Stimulated activated CD4-positive, alpha-beta T cell treated with anti-CD3 and anti-CD28 coated beads, Interleukin-15, amount 100 ng/mL, for 1 hour (primary cell): ENCODE measurements at places on chromosomes 2 and 18.

DNA sequence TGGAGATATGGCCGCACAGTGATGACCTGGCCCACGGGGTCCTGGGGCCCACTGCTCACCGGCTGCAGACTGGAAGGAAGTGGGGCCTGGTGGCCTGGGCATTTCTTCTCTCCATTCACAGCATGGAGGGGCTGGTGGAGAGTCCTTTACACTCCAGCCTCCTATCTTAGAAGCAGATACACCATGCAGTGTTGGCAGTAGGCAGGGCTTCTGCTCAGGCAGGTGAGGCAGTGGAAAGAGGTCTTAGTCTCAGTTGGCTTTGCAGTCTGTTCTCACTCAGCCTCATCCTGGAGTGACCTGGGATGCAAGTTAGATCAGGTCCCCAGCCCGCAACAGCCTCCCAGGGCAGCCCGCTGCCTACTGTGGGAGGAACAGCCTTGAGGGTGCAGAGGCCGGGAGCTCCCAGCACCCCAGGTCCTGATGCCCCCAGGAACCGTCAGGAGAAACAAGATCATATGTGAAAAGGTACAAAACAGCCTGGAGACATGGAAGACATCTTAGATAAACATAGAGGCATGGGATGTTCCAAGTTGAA, 45.8 kb upstream of the OTOS start:
- no peak for DNase-seq

- DNase-seq: no peak
These were observed 37.8 kb upstream of the FAM110C start for GRCh38 chr2:84121-84520.

DNA sequence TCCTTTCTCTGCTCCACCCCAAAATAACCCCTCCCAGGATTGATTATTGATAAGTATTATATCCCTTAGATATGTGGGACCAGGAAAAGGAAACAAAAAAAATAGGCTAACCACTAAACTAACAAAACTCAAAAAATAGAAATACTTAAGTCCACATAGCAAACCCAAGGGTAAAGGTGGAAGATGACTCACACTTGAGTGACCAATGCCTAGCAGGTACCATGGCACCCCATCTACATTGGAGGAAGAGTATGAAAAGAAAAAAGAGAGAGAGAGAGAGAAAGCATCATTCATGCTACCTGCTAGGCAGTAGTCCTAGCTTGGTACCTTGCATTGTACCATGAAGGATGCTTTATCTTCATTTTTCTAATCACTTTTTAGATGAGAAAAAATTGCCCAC, 6.3 kb downstream of the EXOC6B start:
- no peak for DNase-seq

DNA sequence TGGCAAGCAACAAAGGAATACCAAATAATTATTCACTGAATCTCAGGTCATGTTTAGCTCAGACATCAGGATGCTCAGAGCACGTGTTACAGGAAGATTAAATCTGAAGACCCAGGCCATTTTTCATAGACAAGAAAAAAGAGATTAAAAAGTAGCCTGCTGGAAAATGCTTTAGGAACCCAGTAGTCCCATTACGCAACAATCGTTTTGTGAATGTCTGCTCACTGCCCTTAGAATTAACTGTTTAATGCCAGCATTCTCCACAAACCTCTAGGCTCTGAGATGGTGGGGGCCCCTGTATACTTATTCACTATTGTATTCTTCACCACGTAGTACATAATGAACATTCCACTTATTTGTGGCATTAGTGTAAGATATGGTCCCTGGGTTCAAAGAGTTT, 154.6 kb upstream of the NYAP2 start:
- no peak for DNase-seq

DNA sequence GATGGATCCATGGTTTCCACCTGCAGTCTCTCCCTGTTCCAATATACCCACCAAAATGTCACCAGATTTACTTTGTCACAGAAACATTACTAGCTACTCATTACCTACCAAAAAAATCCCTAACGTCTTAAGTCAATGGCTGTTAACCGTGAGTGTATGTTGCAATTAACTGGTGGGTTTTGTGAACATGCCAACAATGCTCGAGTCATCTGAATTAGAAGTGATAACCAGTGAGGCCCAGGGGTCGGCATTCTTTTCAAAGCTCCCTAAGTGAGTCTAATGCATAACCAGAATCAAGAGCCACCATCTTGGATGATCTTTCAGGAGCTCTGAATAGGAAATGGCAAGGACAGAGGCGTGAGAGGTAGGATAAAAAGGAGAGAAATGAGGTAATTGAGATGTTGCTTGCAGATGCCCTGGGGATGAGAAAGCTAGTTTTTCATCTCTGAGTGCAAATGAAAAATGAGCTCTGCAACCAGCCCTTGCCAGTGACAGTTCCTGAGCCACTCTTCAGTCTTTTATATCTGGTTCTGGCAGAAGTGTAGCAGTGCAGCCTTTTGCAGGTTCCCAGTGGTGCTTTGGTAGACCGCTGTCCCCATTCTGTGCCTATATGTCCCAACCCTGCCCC, 130.0 kb upstream of the RND3 start:
- no peak for DNase-seq

DNA sequence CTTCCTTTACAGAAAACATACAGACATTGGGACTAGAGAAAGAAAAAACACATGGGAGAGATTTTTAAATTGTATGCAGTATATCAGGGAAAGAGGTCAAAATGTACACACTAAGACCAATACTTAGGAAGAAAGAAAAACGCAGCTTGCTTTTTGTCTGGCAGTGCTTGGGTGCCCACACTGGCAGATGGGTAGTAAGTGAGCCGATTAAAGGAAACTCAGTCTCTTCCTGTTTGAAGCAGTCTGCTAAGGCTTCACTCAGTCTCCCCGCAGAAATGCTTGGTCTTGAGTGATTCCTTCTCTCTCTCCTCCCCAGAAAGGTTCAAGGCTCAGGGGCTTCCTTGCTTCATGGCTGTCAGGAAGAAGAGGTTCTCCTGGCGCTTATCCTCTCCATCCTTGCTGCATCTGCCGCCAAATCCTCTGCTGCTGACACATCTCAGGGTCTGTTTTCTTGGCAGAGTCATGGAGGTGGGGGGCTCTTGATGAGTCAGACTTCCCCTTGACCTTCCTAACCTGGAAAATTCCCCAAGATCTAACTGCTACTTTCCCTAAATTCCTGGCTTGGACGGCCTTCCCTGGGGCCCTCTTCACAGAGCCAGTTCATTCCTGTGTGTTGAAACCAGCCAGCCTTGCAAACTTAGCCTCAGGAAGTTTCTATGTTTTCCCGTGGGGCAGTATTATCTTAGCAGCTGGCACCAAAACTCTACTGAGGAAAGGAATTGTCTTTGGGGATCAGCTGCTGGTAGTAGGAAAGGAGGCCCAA, 10.5 kb upstream of the TMSB10 start:
- no peak for DNase-seq

- DNase-seq: no peak
These were observed 119.9 kb upstream of the NDUFV2 start for GRCh38 chr18:8982416-8983183.

- no peak for DNase-seq
These were observed 489.4 kb downstream of the LRP1B start for GRCh38 chr2:141641462-141641861.

DNA sequence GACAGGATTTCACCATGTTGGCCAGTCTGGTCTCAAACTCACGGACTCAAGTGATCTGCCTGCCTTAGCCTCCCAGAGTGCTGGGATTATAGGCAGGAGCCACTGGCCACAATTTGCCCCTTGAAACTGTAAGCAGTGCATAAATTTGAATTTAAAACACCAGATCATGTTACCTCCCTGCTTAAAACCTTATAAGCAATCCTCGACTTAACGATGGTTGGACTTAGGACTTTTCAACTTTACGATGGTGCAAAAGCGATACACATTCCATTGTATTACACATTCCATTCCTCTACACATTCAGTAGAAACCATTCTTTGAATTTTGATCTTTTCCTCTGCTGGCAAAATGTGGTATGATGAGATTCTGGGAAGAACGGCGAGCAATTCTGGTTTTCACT, 23.2 kb upstream of the EFR3B start:
- DNase-seq: no peak

DNA sequence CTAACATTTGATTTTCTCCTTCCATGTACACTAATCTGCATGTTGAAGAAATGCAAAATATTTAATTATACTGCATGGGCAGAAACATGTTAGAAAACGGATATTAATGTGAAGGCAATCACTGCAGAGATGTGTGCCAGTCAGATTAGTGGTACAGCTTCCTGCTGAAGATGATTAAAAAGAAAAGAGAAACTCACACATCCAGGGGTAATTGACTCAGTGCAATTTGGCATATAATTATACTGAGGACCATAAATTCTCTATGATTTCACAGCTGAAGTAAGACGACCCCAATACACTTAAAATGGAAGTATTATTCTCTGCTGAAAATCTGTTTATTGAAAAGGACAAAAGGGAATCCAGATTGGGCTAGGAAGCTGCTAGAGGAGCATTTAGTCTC, 243.4 kb downstream of the TGIF1 start:
- no peak for DNase-seq

GRCh38 chr2:219709331-219709761, 81.9 kb downstream of the SLC4A3 start:
- no peak for DNase-seq

GRCh38 chr2:237806334-237806733, 7.8 kb downstream of the RBM44 start:
- no peak for DNase-seq

GRCh38 chr2:128504246-128505149, 185.8 kb upstream of the HS6ST1 start:
- no peak for DNase-seq

DNA sequence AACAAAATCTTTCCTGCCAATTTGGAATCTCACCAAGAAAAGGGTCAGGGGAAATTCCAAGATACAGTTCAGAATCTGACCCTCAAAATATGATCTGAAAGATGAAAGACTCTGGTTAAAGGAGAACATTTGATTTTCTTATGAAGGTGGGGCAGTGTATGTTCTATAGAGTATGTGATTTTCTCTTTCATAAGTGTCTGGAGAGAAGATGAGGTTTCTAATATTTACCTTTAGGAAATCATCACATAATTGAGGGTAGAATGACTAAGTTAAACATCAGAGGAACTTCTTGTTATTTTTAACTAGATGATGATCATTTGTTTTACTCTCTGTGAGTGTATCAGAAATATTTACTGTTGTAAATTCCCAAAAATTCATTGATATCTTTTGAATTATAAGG, 27.8 kb upstream of the MBOAT2 start:
- no peak for DNase-seq

DNA sequence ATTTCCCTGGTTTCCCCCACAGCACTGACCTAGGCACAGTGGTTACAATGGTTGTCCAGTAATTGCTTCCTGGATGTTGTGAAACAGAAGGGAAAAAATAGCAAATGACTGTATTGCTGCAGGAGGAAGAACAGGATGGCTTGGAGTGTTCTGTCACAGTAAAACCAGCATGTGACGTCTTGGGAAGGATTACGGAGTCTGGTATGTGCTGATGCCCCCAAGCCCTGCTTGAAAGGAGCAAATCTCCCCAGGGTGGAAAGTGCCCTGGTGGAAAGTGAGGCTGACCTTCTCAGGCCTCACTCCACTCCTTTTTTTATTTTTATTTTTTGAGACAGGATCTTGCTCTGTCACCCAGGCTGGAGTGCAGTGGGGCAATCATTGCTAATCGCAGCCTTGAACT, 7.8 kb downstream of the RAB11FIP5 start:
- no peak for DNase-seq

DNA sequence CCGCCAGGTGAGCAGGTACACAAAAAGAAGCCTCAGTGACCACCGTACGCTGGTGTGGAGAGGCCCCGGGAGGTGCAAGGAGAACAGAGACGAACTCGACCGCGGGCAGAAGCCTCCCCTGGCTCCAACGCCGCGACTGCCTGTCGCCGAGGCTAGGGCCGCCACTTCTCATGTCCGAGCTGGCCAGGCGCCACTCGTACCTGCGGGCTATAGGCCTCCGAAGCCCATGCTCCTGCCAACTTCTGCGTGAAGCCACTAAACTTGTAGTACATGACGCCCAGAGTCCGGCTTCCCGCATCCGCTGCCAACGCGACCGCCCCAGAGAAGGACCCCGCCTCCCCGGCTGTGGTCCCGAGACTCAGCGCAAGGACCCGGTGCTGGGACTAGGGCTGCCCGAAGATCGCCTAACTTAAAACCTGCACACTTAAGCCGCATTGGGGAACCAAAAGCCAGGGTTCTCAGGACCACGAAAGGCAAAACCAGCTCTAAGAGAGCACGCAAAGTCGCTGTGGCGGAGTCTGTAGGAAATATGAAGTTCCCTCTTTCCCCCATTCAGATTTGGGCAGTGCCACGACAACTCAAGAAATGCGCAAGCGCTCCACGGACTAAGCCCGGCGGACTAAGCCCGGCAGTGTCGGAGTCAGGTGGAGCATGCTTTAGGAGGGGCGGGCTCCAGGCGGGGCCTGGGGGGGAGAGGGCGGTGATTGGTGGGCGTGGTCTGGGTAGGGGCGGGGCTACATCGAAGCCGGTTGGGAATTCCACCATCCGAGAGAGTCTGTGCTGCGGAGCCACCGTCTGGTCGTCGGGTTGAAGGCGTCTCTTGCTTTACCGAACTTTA, at the start of gene COX7A2L:
COX7A2L (minus strand) TSS at position 328 of the 838 bp plus-strand sequence; CDS start at position 272, 56 bp downstream.
- DNase-seq: peak; percentile 95

DNA sequence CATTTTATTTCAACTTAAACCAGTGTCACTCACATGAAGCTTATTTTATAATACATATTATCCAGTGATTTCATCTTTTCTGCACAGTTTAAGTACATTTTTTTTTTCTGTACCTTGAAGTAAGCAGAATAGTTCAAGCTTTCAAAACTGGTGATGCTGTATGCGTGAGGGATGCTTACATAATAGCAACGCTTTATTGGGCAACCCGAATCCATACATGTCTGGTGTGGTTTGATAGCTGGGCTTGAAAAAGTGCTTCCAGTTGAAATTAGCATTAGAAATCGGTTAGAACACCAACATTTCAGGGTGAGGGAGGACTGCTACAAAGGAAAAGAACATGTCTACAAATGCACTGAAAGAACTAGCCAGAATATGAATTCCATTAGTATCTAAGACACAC, 117.4 kb downstream of the MBP start:
- no peak for DNase-seq

- no peak for DNase-seq
These were observed 236.0 kb downstream of the CLIP4 start for GRCh38 chr2:29351248-29351647.

DNA sequence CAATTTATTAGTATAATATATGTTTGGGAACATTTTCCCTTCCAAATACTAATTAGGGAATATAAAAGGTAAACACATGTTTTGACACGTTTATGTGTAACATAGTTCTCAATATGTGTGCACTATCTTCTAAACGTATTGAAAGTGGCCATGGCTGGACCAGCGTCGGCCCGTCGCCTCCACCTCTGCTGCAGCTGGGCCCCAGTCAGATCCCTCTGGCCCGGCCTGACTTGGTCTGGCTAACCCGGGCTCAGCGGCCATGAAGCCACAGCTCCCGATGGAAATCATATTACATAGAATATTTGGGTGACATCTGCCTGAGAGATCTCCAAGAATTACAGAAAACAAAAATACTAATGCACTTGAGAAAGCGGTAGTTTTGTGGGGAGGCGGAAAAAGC, 474.4 kb upstream of the CDH2 start:
- DNase-seq: no peak

GRCh38 chr2:42072349-42073118, 24.7 kb downstream of the PKDCC start:
- no peak for DNase-seq
